ENCODE measurements at places on chromosomes 2 and 18. TPM values are rescaled to one million over a fixed set of nuclear protein-coding genes. Genes with fewer than 3 reads are reported as not detected.

Gene GPBAR1
- 1.1 TPM for total RNA-seq

Gene ALLC
- not detected for total RNA-seq

Gene DNAJC5G
- not detected for total RNA-seq

Gene LIPG
- 3.0 TPM for total RNA-seq

Gene MROH2A
- not detected for total RNA-seq

Gene SPEG
- 78.0 TPM for total RNA-seq

Gene CROCC2
- total RNA-seq, result 0.05 TPM

Gene GREB1
- 0.52 TPM for total RNA-seq

Gene RGPD3
- total RNA-seq, result 0.16 TPM

Gene KATNAL2
- total RNA-seq, result 13.9 TPM

Gene NCKAP5
- total RNA-seq, result 0.31 TPM

Gene CTAGE1
- total RNA-seq, result not detected

Gene DCC
- total RNA-seq, result not detected
